ENCODE measurements at places on chromosomes 5 and 9. TPM values are rescaled to one million over a fixed set of nuclear protein-coding genes. Genes with fewer than 3 reads are reported as not detected.

PCDHB13 gene
- 7.9 TPM for polyA plus RNA-seq

GDF9 gene
- 2.1 TPM for polyA plus RNA-seq

GRCh38 chr9:104869811-104870210 lies 58.1 kb downstream of the ABCA1 start:
- no peak for DNase-seq

GPRIN1 gene
- 2.3 TPM for polyA plus RNA-seq

DNA sequence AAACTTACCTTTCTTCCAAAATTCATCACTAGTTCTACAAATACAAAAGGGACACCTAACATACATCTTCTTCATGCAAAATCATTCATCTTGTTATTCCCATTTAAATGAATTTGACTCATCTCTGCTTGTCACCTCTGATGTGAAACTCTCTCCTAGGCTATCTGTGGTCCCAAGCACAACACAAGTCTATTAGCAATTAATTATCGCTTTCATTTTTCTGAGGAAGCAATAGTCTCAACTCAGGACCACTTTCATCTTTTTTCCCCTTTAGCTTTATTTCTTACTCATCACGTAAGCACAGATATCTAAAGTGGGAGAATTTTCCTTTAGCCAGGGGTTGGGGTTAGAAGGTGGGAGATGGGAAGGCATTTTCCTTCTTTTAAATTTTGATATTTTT lies 131.9 kb downstream of the ST8SIA4 start:
- no peak for DNase-seq

PRLR gene
- polyA plus RNA-seq, result 33.0 TPM

PRELID2 gene
- polyA plus RNA-seq, result 7.2 TPM

DNA sequence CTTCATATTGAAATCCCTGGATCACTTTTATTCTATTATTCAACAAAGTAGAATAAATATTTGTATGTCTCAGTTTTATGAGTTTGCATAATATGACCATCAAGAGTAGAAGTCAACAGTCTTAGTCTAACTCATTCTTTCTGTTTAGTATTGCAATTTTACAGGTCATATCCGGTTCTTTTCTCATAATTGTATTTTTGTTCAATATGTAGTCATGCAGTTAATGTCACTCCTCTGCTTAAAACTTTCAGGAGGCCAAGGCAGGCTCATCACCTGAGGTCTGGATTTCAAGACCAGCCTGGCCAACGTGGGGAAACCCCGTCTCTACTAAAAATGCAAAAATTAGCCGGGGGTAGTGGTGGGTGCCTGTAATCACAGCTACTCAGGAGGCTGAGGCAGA lies 148.4 kb upstream of the TRPM3 start:
- no peak for DNase-seq

GRCh38 chr9:23658376-23659258 lies 167.4 kb downstream of the ELAVL2 start:
- DNase-seq, result no peak

GRCh38 chr5:172477466-172477865 lies 23.1 kb upstream of the SH3PXD2B start:
- no peak for DNase-seq

DNA sequence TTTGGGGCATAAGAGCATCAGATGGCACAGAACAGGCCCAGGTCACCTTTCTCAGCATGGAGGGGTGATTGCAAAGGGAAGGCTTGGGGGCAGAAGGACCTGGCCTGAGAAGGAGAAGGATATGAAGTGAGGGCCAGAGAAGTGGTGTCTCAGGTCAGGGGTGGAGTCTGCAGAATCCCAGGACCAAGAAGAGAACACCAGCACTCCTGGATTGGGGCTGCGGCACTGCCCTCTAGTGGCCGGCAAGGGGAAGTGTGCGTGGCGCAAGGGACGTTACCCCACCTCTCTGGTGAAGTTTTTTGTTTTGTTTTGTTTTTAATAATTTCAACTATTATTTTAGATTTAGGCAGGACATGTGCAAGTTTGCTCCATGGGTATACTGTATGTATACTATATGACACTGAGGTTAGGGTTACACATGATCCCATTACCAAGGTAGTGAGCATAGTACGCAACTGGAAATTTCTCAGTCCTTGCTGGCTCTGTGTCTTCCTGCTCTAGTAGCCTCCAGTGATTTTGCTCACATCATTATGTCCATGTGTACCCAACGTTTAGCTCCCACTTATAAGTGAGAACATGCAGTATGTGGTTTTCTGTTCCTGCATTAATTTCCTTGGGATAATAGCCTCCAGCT lies 1548.6 kb downstream of the EFNA5 start:
- no peak for DNase-seq

DNA sequence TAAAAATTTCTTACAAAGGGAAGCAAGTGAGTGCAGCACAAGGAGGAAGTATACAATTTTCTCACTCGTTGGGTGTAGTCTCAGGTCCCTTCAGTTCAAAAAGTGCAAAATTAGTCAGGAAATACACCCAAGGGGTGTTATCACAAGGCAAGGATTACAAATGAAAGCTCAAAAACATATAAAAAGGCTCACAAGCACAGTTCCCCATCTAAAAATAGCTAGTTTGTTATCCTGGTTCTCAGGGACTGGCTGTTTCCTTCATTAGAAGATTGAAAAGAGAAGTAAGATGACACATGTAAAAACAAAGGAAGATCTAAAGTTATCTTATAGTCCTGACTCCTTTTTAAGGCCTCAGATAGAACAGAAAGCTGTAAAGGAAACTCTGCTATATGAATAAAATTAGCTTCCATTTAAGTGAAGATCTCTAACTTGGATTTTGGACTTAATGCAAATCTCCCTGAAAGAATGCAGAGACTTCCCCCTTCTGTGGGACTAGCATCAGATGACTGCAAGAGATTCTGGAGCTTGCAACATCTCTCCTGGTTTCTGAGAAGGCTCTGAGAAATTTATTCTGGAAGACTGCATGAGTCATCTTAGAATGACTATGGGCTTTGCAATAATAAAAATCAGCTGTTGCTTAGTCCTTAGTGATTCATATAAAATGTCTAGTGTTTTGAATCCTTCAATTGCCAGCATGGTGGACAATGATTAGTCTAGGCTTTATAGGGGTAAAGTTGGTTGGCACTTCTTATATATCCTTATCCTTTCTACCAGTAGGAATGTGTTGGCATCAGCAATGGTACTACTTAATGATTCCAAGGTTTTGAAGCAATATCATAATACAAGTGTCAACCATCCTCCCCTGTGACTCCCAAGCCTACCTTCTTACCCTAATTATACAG lies 25.4 kb downstream of the DAB2 start:
- DNase-seq, result no peak

TSSK1B gene
- not detected for polyA plus RNA-seq

- peak; percentile 69 for DNase-seq
Observed at GRCh38 chr5:39547553-39548154, 122.9 kb upstream of the DAB2 start.

DNA sequence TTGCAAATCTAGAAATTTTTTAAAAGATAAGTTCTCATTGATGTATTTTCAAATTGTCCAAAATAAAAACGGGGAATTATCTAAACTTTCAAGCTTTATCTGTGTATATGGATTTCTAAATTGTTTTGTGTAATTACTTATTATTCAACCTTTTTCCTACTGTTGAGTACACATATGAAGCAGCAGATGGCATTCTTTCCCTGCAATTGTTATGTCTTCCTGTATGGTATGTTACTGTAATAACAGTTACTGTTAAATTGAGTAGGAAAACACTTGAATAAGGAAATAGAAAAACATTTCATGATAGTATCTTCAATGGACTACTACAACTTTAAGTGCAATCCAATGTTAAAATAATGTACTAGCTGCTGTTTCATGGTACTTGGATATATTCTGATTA lies 124.8 kb downstream of the RANBP17 start:
- no peak for DNase-seq

GRCh38 chr9:132993511-132993939 lies 15.0 kb downstream of the GFI1B start:
- no peak for DNase-seq

DNA sequence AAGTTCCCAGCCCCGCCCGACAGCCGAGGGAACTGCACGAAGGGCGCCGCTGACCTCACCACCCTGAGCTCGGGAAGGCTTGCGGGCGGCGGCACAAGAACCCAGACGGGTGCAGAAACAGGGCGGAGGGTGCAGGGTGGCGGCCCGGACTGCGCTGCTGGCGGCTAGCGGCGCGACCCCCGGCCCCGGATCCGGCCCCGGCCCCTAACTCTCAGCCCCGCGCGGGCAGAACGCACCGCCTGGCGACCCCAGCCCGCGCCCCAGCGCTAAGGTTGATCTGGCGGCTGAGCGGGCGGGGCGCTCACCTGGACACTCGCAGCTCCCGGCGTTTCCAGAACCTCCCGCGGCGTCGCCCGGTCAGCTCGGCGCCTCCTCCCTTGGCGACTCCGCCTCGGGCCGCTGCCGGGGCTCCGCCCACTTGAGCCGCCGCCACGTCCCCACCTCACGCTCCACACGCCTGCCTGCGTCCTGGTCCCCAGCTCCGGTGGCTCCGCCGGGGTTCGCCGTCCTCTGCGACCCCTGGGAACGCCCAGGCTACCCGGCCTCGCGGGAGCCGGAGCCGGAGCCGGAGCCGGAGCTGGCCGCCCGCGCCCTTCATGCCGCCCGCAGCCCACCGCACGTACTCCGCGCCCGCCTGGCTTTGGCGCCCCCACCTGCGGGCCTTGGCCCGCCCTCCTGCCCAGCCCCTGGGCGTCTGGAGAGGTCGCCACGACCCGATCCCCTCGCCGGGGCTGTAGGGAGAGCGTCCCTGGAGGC lies at the start of gene P4HA2:
P4HA2 (minus strand) TSS at position 369 of the 756 bp plus-strand sequence. CDS start 9,227 bp downstream, outside the sequence.
- peak; percentile 66 for DNase-seq

- DNase-seq, result no peak
Observed at GRCh38 chr9:132143359-132143758, 18.5 kb upstream of the NTNG2 start.

GRCh38 chr5:126732716-126733115 lies 44.2 kb upstream of the LMNB1 start:
- DNase-seq, result no peak

SECISBP2 gene
- 105 TPM for polyA plus RNA-seq

KIF20A gene
- polyA plus RNA-seq, result 53.9 TPM

TAF11L10 gene
- polyA plus RNA-seq, result not detected

- peak; percentile 62 for DNase-seq
Observed at GRCh38 chr9:86434039-86434726, 80.0 kb upstream of the TUT7 start.

DNA sequence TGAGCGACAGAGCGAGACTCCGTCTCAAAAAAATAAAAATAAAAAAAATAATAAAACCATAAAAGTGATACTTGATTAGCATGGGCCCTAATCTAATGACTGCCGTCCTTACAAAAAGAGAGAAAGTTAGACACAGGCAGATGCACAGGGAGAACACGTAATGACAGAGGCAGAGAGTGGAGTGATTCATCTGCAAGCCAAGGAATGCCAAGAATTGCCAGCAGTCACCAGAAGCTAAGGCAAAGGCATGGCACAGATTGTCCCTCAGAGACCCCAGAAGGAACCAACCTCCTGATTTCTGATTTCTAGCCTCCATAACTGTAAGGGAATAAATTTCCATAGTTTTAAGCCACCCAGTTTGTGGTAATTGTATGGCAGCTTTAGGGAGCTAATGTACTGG lies 79.6 kb upstream of the FREM1 start:
- no peak for DNase-seq

DNA sequence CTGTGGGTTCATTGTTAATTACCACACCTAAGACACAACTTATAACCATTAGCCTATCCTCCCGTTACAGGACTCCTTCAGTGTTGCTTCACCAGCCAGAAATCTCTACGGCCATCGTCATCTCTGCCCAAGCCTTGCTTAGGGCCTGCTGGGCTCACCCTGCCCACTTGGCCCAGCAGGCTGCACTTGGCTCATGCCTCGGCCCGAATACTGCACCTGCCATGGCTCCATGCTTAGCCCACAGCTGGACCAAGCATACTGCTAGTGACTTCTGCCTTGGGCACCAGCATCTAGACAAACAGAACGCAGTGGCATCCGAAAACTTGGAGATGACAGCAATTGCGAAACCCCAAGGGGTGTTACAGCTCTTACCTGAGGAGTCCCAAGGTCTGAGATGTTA lies 2336.0 kb upstream of the ACO1 start:
- DNase-seq, result no peak

DNA sequence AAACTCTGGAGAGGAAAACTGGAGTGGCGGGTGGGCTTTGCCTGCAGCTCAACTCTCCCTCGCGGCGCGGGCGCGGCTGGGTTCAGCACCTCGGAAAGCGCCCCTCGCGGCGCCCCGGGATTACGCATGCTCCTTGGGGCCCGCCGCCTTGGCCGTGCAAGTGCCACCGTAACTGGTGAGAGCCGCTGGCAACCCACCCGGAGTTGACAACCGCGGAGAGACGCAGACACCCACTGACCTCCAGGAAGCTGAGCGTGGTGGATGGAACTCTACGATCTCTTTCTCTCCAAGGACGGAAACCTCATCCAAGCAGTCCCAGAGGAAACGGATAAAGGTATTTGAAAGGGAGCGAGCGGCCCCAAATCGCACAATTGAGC lies 194 bp upstream of the RXFP3 start:
- peak; percentile 67 for DNase-seq

GRCh38 chr5:74093561-74093960 lies 467.6 kb downstream of the ARHGEF28 start:
- DNase-seq, result no peak

ZFAND5 gene
- 186 TPM for polyA plus RNA-seq

GRCh38 chr5:141784529-141784928 lies 93.7 kb downstream of the PCDH1 start:
- no peak for DNase-seq

- DNase-seq, result no peak
Observed at GRCh38 chr5:429453-430188, 13.4 kb upstream of the EXOC3 start.

DNA sequence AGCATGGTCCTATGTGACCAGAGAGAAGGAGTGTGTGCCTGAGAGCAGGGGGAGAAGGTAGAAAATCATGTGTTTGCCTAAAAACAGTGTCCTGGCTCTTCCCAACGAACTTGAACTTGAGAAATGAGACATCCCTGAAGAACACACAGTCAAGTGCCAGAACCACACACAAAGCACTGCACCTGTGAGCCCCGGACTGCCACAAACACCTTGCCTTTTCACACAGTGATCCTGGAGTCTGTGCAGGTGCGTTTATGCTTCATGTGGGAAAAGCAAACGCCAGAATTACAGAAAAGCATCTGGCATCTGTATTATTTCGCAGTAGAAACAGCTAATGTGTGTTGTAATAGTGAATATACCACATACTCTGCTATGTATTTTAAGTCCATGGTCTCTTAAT lies 9.3 kb downstream of the CTNND2 start:
- no peak for DNase-seq

GRCh38 chr5:170269579-170269978 lies 28.0 kb downstream of the LCP2 start:
- DNase-seq, result no peak

GRCh38 chr9:91681461-91682305 lies 258.1 kb upstream of the NFIL3 start:
- peak; percentile 55 for DNase-seq

SOWAHA gene
- 5.3 TPM for polyA plus RNA-seq

- no peak for DNase-seq
Observed at GRCh38 chr9:115665519-115665918, 488.1 kb upstream of the PAPPA start.
